ENCODE measurements at places on chromosomes 6 and 20.

DNA sequence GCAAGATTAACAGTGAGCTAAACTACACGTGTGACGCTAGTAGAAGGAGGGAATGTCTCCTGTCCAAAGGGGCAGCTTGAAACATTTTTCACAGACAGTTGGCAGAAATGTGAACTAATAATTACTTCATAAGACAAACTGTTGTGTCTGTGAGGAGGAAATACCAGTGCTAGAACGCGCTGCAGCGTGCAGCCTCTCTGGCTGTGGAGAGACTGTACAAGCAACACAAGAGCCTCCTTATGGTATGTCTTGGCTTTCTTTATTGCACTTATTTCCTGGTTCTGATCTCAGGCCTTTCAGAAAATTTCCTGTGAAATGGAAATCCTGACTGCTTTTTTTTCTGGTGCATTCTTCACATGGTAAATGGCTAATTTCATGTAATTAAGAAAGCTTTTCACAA lies 25.3 kb upstream of the TIAM2 start:
- no peak for DNase-seq

- no peak for DNase-seq
Observed at GRCh38 chr6:4678506-4679300, 97.5 kb upstream of the CDYL start.

- no peak for DNase-seq
Observed at GRCh38 chr6:22737331-22737730, 168.0 kb downstream of the HDGFL1 start.

- DNase-seq, result no peak
Observed at GRCh38 chr6:100065348-100065747, 71.3 kb upstream of the MCHR2 start.

DNA sequence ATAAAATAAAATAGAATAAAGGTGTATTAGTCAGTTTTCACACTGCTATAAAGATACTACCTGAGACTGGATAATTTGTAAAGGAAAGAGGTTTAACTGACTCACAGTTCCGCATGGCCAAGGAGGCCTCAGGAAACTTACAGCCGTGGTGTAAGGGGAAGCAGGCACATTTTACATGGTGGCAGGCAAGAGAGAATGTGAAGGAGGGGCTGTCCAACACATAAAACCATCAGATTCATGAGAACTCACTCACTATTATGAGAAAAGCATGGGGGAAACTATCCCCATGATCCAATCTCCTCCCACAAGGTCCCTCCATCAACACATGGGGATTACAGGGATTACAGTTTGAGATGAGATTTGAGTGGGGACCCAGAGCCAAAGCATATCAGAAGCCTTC lies 41.1 kb upstream of the BCAS1 start:
- no peak for DNase-seq

Measured in stimulated activated CD8-positive, alpha-beta memory T cell treated with anti-CD3 and anti-CD28 coated beads, Interleukin-15, amount 100 ng/mL, for 4 hours (primary cell).